Ascending aorta (tissue), 2 donors: ENCODE measurements at places on chromosomes 4 and X.

DNA sequence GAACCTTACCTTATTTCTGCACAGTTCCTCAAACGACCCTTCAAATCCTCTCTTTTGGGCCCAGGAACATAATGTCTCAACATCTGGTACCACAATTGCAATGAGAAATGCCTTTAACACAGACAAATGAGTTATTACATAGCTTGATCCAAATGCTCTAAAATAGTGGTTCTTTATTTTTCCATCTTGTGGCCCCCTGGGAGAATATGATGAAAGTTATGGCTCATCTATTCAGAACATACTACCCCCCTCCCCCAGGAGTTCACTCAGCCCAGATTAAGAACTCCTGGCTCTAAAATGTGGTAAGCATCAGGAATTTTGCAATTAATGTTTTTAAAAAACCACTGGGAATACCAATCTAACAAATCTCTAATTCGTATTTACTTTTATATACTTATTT lies 23.9 kb upstream of the CENPU start:
- no peak for DNase-seq

- no peak for DNase-seq
Measured at GRCh38 chr4:94918543-94918942, 160.8 kb downstream of the BMPR1B start.

- peak; percentile 24 for DNase-seq
Measured at GRCh38 chr4:6875431-6875831, 34.2 kb upstream of the TBC1D14 start.

DNA sequence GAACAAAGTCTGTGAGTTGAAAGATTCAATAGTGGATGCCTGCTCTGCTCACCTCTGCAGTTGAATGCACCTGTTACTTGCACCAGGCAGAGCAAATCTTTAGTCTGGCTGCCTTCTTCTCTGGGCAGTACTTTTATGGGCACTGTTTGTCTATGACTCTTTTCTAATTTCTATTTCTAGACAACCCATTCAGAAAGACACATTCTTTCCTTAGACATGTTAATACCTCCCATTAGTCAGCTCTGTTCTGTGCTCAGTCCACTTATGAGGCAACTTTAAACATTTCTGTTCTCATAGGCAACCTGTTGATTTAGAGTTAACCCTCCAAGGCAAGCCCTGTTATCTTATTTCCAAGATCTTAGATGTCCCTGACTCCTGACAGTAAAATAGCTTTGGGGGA lies 108.9 kb downstream of the SYNPO2 start:
- no peak for DNase-seq

GRCh38 chr4:76058302-76058701 lies 16.2 kb upstream of the ART3 start:
- no peak for DNase-seq

GRCh38 chr4:155795991-155796390 lies 37.2 kb downstream of the GUCY1B1 start:
- no peak for DNase-seq

DNA sequence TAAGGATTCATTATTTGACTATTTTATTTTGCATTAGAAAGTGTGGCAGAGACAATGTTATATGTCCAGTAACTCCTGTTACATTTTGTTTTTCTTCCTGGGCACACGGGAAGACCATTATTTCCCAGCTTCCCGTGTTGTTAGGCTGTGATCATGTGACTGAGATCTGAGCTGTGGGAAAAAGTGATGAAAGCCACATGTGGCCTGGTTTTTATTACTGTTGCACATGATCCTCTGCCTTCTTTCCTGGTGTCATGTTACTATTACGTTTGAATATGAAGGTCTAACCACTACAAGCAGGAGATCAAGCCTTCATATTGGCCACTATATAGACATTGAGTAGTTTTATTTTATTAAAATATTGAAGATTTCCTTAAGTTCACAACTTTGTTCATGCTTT lies 28.2 kb upstream of the MID1 start:
- no peak for DNase-seq

DNA sequence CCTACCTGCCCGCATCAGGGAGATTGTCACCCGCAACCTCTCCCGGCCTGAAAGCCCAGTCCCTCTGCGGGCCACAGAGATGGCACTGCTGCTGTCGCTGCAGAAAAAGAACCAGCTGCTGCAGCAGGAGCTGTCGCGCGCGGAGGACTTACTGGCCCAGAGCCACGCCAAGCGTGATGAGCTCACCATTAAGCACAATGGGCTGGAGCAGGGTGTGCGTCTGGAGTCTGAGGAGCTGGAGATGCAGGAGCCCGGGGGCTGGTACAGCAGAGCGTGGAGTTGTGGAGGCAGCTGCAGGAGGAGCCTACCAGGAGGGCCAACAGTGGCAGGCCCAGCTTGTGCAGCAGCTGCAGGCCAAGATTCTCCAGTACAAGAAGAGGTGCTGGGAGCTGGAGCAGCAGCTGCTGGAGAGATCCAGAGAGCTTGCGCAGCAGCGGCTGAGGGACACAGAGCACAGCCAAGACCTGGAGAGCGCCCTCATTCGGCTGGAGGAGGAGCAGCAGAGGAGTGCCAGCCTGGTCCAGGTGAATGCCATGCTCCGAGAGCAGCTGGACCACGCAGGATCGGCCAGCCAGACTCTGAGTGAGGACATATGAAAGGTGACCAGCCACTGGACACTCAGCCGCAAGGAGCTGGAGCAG lies 11.3 kb downstream of the SMIM10L2A start:
- DNase-seq = no peak

GRCh38 chr4:174464949-174465348 lies 57.3 kb downstream of the HPGD start:
- DNase-seq = no peak

DNA sequence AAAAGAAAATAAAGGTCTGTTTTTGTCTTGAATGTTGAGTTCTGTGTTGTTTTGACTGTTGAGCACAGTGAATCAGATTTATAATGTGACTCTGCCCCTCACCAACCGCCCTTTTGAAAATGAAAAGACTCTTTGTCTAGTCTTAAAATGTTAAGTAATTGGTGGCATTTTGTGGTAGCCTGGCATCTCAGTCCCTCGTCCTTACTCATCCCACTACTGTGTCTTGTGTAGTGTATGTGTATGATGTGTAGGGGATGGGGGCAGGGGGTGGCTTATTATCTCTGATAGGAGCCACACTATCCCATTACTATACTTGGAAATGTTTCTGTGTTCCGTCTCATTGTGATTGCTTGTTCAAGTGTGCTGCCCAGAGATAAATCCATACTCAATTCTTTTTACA lies 12.2 kb downstream of the KLHL34 start:
- no peak for DNase-seq

GRCh38 chrX:56994375-56995270 lies 718 bp downstream of the SPIN3 start:
- DNase-seq = no peak

- DNase-seq = no peak
Measured at GRCh38 chrX:131782646-131783045, 238.8 kb downstream of the OR13H1 start.

- DNase-seq = no peak
Measured at GRCh38 chr4:141896687-141897086, 260.3 kb downstream of the IL15 start.

- no peak for DNase-seq
Measured at GRCh38 chrX:19647731-19648588, 132.7 kb upstream of the MAP3K15 start.

DNA sequence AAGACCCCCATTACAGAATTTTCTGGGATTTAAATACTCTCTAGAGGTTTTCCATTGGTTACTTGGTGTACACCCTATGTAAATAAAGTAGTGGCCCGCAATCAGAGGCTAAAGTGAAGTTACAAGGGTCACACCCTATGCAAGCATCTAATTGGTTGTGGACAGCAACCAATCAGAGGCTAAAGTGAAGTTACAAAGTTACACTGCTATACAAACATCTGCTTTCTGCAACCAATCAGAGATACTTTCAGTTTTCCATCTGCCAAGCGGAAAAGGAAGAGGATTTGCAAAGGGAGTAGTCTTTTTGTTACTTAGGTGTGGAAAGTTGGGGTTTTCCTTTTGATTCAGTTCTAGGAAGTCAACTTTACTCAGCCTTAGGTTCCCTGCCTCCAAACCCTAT lies 2.0 kb upstream of the ATRX start:
- no peak for DNase-seq

DNA sequence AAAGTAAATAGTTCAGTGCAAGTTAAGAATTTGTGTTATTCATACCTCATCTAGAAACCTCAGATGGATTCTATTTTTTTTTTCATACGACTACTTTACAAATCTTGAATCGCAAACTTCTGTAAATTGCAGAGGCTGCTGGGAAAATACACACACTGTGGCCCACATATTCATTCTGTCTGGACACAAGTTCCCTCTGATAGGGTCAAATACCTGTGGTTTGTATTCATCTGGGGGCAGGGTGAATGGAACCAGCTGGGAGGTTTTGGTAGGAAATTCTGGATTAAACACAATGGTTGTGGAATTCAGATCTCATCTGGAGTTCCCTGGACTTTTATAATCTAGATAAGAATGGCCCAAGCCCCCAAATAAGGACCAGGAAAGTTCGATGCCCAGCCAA lies 56.2 kb downstream of the SPATA18 start:
- DNase-seq = no peak

GRCh38 chrX:19515615-19516105 lies 352 bp upstream of the MAP3K15 start:
- DNase-seq = no peak

DNA sequence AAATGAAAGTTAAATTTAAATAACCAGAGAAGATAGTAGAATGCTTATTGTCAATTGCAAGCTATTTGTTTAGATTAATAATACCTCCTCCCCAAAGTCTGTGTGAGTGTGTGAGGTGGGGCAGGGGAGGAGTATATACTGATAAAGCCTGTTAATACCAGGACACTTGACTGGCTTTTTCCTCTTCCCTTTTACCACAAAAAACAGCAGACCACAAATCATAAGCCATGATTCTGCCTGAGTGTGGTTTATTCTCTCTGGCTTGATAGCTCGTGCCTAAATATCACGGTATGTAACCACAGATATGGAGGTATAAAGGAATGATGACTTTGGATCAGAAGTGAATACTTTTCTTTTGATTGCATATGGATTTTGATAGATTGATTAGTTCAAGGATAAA lies 21.9 kb upstream of the SCRG1 start:
- no peak for DNase-seq

- DNase-seq = no peak
Measured at GRCh38 chr4:8147231-8147970, 11.2 kb downstream of the ABLIM2 start.

DNA sequence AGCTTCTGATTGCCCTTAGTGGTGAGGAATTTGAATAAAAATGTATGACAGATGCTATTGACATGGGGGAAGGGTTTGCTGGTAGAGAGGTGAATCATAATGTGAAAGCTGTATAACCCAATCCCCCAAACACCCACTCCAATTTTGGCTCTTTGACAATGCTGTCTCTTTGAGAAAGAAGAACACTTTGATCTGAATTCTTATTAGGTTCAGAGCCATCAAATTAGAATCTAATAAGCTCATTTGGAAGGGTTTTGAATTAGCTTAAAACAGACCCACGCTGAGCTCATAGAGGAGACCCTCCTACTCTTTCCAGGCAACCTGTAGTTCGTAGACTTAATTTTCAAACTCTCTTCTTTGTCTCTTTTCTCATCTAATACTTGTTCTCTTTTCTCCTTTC lies 416.6 kb upstream of the ARX start:
- DNase-seq = no peak

DNA sequence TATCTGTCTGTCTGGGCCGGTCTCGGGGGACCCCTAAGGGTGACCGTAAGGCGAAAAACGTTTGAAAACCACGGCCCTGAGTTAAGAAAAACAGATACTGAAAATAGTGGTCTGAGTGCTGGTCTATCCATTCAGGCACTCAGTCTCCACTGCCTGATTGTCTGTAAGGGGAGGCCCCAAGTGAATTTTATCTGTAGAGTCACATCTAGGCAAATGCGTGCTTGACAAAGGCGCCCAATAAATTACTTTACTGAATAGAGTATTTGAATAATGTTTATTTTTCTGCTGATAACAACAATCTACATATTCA lies 465 bp downstream of the HNRNPH2 start:
- no peak for DNase-seq

GRCh38 chr4:8269535-8270417 lies at the start of gene HTRA3:
TSS of gene HTRA3 (plus strand) at chr4:8269754. CDS start at chr4:8269969, 215 bp downstream.
- DNase-seq = no peak

DNA sequence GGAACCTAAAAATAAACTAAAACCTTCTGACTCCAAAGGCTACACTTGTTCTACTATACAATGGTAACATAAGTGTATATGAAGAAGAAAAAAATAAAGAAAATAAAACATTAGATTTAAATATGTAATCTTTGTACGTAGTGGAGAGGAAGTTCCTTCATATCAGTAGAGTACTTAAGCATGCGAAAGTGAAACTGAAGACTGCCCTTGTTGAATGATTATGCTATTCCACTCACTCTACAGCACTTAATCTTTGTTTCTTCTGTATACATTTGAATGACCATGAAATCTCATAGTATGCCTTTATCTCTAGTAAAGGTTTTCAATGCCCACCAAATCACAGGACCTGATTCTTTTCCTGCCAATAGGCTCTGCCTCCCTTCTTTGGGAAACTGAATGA lies 78.9 kb downstream of the NDST3 start:
- DNase-seq = no peak

DNA sequence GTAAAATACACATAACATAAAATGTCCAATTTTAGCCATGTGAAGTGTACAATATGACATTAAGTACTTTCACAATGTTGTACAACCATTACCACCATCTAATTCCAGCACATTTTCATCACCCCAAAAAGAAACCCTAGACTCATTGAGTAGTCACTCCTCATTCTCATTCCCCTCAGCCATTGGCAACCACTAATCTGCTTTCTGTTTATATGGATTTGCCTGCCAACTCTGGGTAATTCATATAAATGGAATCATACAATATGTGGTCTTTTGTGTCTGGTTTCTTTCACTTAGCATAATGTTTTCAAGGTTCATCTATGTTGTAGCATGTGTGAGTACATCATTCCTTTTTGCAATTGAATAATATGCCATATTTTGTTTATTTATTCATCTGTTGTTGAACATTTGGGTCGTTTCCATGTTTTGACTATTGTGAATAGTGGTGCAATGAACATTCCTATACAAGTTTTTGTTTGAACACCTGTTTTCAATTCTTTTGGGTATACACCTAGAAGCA lies 43.0 kb downstream of the EIF2S3 start:
- DNase-seq = no peak

- DNase-seq = no peak
Measured at GRCh38 chr4:57071326-57071725, 38.9 kb downstream of the IGFBP7 start.

- DNase-seq = no peak
Measured at GRCh38 chr4:83929550-83929949, 393.6 kb downstream of the GPAT3 start.

DNA sequence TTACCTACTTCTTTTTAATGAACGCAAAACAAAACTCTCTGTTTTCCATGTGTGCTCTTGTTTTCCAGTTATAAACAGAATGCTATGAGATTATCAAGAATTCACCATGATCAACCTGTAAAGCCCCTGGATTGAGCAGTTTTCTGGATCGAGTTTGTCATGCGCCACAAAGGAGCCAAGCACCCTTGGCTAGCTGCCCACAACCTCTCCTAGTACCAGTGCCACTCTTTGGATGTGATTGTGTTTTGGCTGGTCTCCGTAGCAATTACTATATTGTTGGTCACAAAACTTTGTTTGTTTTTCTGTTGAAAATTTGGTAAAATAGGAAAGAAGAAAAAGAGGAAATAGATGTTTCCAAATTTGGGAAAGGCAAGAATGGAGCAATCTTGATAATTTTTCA lies 51.1 kb downstream of the UGT2B7 start:
- no peak for DNase-seq

GRCh38 chrX:46819136-46819535 lies 17.7 kb upstream of the RP2 start:
- DNase-seq = no peak

GRCh38 chrX:131907488-131908314 lies 115.4 kb upstream of the STK26 start:
- no peak for DNase-seq
